ENCODE measurements at places on chromosomes 13 and 19.

DNA sequence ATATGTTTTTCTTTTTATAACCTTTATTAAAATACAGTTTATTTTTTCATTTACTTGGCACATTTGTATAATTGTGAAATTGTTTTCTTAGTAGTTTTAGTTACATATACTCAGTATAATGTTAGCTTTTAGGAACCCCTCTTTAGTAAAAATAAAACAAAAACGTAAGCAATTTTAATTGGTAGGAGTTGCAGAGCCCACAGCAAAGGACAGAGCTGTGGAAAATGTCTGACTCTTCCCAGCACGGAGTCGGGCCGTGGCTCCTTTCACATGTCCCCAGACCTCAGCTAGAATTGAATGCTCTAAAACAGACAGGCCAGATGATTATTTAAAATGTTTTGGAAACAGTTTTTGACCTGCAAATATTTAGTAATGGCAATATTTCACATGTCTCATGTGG, 27.9 kb upstream of the CEACAM21 start:
- no peak for DNase-seq

- no peak for DNase-seq
These were observed 2.9 kb upstream of the CD70 start for GRCh38 chr19:6593651-6594416.

DNA sequence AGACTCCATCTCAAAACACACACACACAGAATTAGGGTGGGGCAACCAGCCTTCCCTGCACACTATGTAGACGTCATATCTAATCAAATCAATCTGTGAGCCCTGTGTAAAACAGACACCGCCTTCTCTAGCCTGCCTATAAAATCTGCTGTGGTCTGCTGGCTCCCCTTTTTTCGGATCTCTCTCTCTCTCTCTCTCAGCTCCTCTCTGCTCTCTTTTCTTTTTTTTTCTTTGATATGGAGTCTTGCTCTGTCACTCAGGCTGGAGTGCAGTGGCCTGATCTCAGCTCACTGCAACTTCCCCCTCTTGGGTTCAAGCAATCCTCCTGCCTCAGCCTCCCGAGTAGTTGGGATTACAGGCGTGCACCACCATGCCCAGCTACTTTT, 11.8 kb upstream of the CD70 start:
- DNase-seq = no peak

DNA sequence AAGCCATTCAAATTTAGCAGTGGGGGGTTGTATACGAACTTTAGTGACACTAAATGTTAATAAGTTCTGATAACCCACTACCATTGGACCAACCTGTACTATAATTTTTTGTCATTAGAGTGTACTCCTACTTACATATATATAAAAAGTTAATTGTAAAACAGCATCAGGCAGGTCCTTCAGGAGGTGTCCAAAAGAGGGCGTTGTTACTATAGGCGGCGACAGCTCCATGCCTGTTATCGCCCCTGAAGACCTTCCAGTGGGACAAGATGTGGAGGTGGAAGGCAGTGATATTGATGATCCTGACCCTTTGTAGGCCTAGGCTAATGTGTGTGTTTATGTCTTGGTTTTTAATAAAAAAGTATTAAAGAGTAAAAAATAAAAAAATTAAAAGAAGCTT, 27.5 kb downstream of the SPRYD7 start:
- no peak for DNase-seq

DNA sequence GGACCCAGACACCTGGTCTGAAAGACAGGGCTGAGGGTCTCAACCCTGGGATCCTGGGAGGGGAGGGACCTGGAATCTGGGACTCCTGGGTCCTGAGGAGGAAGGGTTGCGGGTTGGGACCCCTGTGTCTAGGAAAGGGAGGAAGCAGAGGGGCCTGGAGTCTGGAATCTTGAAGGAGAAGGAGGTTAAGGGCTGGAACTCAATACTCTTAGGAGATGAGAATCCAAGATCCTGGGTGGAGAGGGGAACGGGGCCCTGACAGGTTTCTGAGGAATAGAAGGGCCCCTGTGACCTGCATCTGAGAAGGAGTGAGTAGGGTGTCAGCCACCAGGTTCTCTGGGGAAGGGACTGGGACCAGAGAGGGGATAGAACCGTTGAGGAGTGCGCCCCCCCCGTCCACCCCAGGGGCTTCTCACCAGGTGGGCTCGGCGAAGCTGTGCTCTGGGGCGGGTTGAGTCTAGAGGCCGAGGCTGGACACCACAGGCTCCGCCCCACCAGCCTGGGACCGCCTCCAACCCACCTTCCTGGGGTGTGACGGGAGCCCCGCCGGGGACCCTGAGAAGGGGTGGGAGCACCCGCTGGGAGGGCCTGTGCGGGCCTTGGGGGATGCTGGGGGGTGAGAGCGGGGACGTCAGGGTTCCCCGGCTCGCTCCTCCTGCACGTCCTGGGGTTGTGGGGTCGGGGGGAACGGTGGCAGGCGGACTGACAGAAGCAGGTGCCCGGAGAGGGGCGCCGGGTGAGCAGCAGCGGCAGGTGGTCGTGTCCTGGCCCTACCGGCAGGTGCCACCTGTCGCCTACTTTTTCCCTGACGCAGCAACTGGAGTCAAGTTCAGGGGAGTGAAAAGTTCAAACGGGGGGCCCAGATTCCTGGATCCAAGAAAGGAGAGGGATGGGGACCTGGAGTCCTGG, at the start of gene MAMSTR:
Gene MAMSTR (minus strand): TSS at position 463 of the 909 bp plus-strand sequence. CDS start 694 bp downstream, outside the sequence.
- DNase-seq = no peak

DNA sequence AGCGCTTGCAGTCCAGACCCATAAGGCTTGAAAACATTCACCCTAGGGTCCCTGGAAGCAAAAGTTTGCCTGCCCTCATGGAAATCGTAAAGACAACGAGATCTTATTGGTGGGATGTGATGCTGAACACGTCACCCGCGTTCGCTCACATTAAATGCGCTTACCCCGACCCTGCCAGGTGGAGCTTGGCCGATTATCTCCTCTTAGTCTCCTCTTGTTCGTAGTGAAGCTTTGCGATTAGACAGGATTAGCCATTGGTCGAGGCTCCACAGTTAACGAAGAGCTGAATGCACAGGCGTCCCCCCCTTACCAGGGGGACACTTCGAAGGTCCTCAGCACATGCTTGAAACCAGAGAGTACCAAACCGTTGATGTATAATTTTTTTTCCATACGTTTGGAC, 16.0 kb upstream of the KDM4B start:
- no peak for DNase-seq

- no peak for DNase-seq
These were observed 12.8 kb downstream of the LILRA1 start for GRCh38 chr19:54606230-54606629.
